ENCODE measurements at places on chromosomes 11 and 22. TPM values are rescaled to one million over a fixed set of nuclear protein-coding genes. Genes with fewer than 3 reads are reported as not detected.

GRCh38 chr22:32444068-32444467, 20.2 kb downstream of the BPIFC start:
- no peak for DNase-seq

GRCh38 chr11:14503023-14503422, 3.4 kb upstream of the COPB1 start:
- DNase-seq = no peak

GRCh38 chr22:30402028-30402765, 5.4 kb downstream of the SEC14L2 start:
- no peak for DNase-seq

DNA sequence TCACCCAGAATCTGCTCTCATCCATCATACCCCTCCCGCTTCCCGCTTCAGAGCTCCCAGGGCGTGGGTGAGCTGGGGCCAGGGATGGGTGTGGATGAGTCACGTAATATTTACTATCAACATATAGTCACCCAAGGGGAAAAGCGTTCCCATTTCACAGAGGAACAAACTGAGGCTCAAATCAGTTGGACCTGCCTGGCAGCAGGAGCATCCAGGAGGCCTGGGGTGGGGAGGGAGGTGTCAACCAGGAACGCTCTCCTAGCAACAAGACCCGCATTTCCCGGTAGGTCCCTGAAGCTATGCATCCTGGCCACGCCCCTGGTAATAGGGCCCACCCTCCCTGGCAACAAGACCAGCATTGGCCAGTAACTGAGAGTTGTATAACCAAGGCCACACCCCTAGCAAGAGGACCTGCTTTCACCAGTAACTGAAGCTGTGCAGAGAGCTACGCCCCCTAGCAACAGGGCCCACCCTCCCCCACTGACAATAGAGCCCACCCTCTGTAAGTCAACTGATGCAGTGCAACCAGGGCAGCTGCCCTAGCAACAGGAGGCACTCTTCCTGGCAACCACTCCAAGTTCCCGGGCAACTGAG, 32.7 kb upstream of the TXNRD2 start:
- no peak for DNase-seq

GRCh38 chr22:20964799-20965103, 2.3 kb upstream of the AIFM3 start:
- DNase-seq = no peak

- no peak for DNase-seq
Observed at GRCh38 chr22:40746428-40747220, 67.3 kb downstream of the MCHR1 start.

GRCh38 chr11:80587906-80588305, 1147.1 kb upstream of the TENM4 start:
- DNase-seq = no peak

DNA sequence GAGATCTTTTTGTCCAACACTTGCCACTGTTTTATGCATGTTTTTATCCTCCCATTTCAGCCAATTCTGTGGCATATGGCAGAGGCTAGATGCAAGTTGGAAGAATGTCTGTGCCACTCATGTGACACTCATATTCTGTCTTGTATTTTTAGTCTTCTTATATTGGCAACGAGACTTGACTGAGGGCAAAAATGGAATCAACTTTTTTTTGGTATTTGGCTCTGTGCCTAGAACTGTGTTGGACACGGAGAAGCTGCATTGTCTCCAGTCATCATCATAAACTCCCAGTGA, 1.7 kb upstream of the FZD4 start:
- DNase-seq = no peak

GRCh38 chr22:40236131-40236665, 58.5 kb downstream of the TNRC6B start:
- no peak for DNase-seq

- DNase-seq = no peak
Observed at GRCh38 chr11:27153136-27153535, 112.5 kb downstream of the BBOX1 start.

DNA sequence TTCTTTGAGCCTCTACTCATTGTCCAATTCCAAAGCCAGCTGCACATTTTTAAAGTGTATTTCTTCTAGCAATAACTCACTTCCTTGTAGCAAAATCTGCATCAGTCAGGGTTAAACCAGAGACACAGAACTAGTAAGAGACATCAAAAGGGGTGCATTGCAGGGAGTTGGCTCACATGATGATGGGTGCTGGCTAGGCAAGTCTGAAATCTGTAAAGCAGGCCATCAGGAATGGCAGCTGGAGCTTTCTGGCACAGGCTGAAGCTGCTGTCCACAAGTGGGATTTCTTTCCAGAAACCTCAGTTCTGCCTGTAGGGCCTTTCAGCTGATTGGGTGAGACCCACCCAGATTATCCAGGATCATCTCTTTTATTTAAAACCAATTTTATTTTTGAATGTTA, 698.1 kb downstream of the NTM start:
- no peak for DNase-seq

DNA sequence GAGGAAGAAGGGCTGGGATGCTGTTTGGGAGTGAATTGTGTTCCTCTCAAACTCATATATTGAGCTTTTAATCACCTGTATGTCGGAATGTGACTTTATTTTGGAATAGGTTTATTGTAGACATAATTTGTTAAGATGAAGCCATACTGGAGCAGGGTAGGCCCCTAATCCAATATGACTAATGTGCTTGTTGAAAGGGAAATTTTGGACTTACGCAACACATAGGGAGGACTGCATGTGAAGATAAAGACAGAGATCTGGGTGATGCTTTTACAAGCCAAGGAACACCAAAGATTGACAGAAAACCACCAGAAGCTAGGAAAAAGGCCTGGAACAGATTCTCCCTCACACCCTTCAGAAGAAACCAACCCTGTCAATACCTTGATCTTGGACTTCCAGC, 43.2 kb upstream of the OVCH2 start:
- DNase-seq = no peak

- no peak for DNase-seq
Observed at GRCh38 chr11:119686177-119686882, 42.7 kb downstream of the NECTIN1 start.

DNA sequence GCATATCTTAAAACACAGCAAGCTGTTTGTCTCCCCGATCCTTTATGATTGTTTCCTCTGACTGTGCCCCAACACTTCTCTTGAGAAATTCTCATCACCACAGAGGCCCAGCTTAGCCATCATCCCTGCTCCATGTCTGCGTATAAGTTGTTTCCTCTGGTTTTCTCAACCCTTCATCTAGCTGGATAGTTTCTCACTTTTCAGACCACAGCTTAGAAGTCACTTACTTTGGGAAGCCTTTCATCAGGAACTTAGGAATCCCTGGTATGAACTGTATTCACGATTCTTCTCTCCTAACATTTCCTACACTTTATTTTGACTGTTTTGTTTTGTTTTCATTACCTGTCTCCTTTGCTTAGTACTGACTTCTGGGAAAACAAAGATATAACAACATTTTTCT, 295.2 kb downstream of the GUCY1A2 start:
- no peak for DNase-seq

DNA sequence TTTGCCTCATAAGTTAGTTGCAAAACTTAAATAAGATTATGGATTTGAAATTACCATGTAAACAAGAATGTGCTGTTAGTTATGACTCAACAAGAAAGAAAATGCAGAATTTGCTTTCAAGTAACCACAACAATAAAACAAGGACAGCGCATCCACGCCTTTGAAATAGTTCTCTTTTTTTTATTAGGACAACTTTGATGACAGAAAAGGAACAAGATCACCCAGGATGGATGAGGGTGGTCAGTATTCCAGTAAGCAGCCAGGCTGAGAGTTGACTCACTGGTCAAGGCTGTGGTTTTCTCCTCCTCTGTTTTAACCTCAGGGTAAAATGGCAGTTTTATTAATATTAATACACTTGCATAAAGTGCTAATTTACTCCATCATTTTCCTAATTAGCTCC, 544.4 kb downstream of the OPCML start:
- DNase-seq = no peak

- DNase-seq = peak; percentile 73
Observed at GRCh38 chr11:64164392-64165312, 1.3 kb downstream of the MACROD1 start.

DNA sequence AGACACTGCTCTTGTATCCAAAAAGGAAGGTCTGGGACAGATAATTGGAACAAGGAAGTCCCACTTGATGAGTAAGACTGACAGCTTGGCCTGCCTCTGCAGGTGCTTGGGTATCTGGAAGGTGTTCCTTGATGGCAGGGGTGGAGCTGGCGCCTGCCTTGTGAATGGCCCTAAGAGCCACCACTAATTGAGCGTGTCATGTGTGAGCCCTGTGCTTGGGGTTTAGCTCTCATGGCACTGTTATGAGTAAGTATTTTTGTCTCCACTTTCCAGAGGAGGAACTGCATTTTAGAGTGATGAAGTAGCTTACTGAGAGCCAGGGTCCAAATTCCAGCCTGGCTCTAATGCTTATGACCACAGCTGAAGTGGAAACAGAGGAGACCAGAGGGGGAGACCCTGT, 71.2 kb upstream of the NECTIN1 start:
- no peak for DNase-seq

DNA sequence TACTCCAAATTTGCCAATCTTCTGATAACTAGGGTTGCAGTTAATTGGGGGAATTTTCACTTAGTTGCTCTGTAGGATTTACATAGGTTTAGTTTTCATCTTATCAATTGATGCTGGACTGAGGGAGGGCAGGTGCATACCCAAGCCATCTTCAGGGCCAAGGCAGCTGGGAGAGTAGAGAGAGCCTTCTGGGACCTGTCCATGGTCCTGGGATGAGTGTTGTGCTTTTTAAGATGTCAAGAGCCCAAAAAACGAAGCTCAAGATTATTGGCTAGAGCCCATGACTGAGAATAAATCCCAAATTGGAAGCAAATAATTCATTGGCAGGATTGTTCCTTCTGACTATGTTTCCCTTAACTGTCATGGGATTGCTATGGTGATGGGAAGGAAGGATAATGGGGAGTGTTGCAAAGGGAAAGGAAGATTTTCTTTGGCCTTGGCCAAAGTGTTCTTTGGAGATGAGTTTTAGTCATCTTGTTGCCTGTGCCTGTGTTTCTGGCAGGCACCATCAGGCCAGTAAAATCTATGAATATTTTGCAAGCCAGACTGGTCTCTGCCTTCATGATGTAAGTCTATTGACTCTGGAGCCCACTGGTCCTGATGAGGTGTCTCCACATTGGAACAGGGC, 4.5 kb downstream of the SLC22A6 start:
- DNase-seq = no peak

DNA sequence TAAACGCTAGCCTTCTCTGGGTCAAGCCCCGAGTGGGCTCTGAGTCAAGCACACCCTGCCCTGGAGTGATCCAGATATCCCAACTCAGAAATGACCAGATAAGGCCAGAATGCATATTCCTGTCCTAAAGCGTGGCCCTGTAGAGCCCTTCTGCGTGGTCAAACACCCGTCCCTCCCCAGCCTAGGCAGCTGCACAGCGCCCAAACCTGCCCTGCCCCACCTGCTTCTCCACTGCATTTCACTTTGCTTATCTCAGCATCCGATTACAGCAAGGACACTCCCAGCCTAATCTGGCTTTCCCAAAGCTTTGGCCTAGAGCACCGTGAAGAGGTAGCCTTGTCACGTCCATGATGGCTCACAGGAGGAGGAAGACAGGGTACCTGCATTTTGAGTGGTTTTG, 11.9 kb upstream of the TMPRSS4 start:
- peak; percentile 10 for DNase-seq

- DNase-seq = no peak
Observed at GRCh38 chr11:12543596-12544415, 130.4 kb upstream of the TEAD1 start.

DNA sequence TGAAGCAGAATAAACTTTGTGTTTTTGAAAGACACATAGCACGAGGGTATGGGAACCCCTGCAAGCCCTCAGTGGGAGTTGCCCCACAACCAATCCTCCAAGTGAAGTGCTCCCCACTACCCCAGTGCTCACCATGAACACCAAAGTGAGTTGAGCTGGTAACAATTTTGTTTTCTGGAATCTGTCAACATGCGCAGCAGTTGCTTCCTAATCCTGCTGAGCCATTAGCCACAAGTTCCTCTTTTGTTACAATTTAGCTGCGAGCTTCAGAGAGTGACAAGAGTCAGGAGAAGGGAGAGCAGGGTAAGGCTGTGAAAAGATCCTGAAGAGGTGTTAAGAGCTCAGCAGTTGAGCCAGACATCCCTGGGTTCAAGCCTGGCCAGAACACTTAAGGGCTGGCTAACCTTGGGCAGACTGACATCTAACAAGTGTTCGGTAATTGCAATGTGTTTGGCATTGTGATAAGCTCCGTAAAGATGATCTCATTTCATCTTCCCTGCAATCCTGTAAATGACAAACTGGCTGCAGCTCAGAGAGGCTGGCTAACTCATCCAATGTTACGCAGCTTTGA, 24.1 kb upstream of the ASPHD2 start:
- DNase-seq = no peak

- no peak for DNase-seq
Observed at GRCh38 chr11:2775626-2776350, 76.0 kb upstream of the KCNQ1OT1 start.

DNA sequence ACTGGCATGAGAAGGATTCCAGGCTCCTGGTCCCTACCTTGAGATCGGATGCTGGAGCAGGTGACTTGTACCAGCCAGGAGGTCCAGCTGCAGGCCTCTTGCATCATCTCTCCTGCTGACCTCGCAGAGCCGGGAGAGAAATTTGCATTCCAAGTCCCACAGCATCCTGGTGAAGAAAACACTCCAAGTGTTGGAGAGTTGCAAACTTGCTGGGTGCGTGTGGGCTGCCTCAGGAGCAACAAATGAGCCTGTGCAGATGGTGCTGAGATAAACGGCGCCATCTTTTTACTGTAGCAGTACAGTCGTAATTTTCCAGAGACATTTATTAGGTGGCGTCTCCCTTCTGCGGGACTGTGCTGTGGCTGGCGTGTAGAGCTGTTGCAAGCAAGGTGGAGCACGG, 32.1 kb upstream of the ZBTB16 start:
- no peak for DNase-seq

GRCh38 chr11:112087212-112087611, 539 bp downstream of the SDHD start:
- no peak for DNase-seq

DNA sequence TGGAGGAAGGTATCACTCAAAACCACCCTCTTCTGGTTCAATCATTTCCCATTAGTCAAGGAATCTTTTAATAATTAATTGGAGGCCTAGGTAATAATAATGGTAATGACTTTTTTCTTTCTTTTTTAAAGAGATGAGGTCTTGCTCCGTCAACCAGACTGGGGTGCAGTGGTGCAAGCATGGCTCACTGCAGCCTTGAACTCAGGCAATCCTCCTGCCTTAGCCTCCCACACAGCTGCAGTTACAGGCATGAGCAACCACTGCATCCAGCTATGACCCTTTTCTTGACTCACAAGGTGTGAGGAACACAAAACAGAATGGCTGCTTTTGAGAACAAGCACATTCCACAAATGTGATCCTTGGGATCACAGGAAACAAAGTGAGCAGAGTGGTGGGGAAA, 3.6 kb downstream of the POLDIP3 start:
- no peak for DNase-seq

- DNase-seq = no peak
Observed at GRCh38 chr11:970319-970871, 44.7 kb downstream of the AP2A2 start.

GRCh38 chr11:12167061-12168000, 56.9 kb downstream of the MICAL2 start:
- no peak for DNase-seq

- no peak for DNase-seq
Observed at GRCh38 chr11:11659567-11660362, 38.0 kb upstream of the GALNT18 start.

GRCh38 chr11:92848578-92848977, 120.9 kb upstream of the MTNR1B start:
- no peak for DNase-seq

The GAS2 gene
- 13.0 TPM for total RNA-seq

The DBX1 gene
- not detected for total RNA-seq

The HTR3B gene
- total RNA-seq = not detected

The UPK3A gene
- 0.25 TPM for total RNA-seq

The GP1BB gene
- not detected for total RNA-seq

The NELL1 gene
- not detected for total RNA-seq

The PARVA gene
- total RNA-seq = 56.4 TPM

The UBQLNL gene
- total RNA-seq = 0.17 TPM

The PGA5 gene
- total RNA-seq = 0.40 TPM

All from left ventricle myocardium superior (tissue), 1 donor.